ENCODE measurements at places on chromosomes 13 and 19. TPM values are rescaled to one million over a fixed set of nuclear protein-coding genes. Genes with fewer than 3 reads are reported as not detected.

Gene TNNI3
- 7.9 TPM for total RNA-seq

Gene RXFP2
- total RNA-seq = not detected

Gene TTYH1
- 0.16 TPM for total RNA-seq

Gene F10
- 0.31 TPM for total RNA-seq

Gene PLA2G4C
- 11.2 TPM for total RNA-seq

Gene SERTM1
- total RNA-seq = not detected

Gene RCBTB1
- 7.3 TPM for total RNA-seq

Gene GPR4
- total RNA-seq = 0.29 TPM

Gene IFI30
- total RNA-seq = 15.0 TPM

Gene ZNF98
- total RNA-seq = not detected

Gene OR4F17
- not detected for total RNA-seq

Gene FAM83E
- 0.15 TPM for total RNA-seq

Gene TMC4
- total RNA-seq = 1.1 TPM
